CD4-positive, alpha-beta T cell treated with Interleukin-1 beta for 1 hour (primary cell): ENCODE measurements at places on chromosomes 2 and 18.

DNA sequence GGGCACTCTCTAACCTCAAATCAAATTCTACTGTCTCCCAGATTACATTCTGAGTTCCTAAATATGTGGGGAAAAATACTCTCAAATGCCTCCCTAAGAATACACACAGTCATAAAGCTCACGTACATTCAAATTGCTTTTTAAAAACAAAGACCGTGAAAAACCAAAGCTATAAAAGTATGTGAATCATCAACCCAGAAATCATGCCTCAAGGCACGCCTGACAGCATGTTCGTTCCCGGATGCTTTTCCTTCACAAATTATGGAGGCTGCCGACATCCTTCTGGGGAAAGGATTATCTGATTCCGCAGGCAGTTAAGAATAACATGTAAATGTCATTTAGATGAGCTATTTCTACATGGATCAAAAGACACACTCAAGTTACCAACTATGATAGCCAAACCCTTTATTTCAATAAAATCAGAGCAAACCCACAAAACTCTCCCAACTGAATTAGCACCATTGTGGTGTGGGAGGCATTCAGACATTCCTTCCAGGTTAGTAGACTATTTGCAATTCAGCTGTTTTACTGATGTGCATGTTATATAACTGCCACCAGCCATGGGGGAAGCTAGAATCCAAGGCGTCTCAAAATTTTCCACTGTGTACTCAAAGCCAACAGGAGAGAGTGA lies 398.2 kb upstream of the TRIB2 start:
- DNase-seq, result no peak

- DNase-seq, result no peak
Observed at GRCh38 chr2:48617618-48618017, at the start of gene GTF2A1L. GTF2A1L (plus strand) TSS chr2:48617856; CDS start chr2:48617875, 19 bp downstream.

DNA sequence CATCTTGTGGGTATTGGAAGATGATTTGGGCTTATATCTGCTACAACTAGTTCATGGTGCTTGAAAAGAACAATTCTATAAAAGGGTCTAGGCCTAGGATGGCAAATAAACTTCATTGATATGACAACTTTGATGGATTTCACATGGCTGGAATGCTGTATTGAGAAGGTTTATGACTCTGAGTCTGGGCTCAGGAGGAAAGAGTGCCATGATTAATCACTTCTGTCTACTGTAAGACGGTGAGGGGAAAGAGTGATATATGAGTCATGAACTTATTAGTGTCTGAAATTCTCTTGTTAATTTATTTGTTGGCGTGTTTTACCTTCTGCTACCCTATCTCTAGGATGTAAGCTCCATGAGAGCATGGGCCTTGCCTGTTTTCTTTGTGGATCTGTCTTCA lies 17.0 kb upstream of the ADCYAP1 start:
- no peak for DNase-seq

GRCh38 chr18:62200121-62200914 lies 13.3 kb downstream of the RELCH start:
- no peak for DNase-seq

DNA sequence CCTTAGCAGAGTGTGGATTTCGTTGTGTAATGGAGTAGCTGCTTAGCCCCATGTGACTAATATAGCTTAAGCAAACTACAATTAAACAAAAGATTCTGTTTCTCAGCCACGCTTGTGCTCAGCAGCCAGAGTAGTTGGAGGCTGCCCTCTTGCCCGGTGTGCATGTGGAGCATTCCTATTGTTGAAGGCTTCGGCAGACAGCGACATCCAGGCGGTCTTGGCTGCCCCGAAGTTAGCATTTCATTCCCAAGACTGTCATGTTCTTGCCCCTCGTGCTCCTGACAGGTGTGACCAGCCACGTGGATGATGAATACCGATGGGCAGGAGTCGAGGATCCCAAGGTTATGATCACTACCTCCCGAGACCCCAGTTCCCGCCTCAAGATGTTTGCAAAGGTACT lies 2.4 kb downstream of the IMP4 start:
- DNase-seq, result no peak
